ENCODE measurements at places on chromosomes 12 and 14.

GRCh38 chr12:79555028-79555925, 135.5 kb downstream of the PAWR start:
- DNase-seq: peak; percentile 27

DNA sequence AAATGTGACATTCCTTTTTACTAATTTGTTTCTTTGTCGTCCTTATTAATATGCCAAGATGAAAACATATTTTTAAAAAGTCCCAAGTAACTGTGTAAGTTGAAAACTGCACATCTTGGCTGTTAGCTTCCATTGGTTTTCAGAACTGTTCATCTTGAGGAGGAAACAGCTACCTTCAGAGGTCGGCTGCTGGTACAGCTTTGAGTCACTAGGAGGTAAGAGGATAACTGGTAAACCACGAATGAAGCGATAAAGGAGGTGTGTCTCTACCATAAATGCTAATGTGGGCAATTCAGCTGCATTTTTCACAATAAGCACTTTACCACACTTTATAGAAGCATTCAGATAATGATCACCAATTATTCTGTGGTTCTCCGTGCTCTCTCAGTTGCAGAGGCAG, 137.5 kb upstream of the KRAS start:
- DNase-seq: no peak

DNA sequence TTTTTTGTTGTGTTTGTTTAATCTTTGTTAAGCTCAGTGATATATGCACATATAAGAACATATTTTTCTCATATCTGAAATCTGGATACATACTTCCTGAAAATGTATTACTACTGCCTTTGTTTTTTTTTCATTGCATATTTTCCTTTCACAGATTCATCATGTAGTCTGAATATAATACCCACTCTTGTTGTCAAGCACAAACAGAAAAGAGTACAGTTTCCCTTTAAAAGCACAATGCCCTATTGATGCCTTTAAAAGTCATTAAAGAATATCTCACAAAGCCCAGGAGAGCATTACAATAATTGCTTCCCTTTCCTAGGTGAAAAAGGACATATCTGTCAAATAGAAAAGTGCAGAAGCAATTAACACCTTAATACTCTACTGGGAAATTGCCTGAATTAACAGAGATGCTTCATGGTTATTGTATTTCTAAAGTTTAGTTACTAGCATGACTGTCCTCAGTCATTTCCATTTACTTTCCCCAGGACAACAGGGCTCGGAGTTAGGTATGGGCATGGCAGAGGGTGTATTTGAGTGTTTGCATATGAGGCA, 107.4 kb downstream of the GRIP1 start:
- no peak for DNase-seq

GRCh38 chr12:108823804-108824203, 33.6 kb downstream of the SSH1 start:
- DNase-seq: no peak

DNA sequence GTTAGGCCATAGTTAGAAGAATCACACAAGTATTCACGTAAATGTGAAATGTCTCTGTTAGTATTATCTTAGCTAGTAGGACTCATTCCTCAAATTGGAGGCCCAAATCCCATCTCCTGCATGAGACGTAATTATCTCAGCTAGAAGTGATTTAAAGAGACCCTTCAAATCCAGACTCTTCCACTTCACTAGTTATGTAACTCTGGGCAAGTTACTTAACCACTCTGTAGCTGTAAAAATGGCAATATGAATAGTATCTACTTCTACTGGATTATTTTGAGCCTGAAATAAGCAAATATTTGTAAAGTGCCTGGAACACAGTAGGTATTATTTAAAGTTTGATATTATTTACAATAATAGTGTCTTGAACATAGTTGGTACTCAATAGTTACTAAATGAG, 28.4 kb upstream of the CDKL1 start:
- DNase-seq: no peak

DNA sequence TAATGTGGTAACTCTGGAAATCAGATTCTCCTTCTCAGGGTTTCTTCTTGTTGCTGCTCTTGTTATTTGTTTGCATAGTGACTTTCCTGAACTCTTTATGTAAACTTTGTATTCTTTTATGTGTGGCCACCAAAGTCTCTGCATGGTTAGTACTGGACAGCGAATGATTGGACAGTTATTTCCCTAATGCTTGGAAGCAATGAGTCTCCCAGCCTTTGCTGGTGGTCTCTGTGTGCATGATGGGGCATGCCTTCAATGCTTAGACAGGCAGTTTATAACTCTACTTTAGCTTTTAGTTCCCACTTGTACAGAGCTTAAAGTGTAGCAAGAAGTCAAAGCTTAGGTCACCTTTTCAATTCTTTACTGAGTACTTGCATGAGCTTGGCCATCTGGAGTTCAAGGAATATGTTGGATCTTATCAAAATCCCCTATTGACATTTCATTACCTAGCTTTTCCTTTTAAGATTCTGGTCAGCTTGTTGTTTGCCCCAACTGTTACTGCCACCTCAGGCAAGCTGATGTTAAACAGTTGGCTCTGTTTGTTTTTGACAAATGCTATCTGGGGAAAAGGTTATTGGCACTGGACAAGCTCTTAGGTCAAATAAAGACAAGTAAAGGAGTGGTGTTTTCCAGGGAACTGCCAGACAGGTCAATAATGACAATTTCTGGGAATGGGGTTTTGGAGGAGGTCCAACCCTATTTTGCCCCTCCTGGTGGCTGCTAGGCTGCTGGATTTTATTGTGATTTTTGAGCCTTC, 12.3 kb downstream of the CCDC91 start:
- DNase-seq: no peak

- DNase-seq: no peak
Observed at GRCh38 chr12:86711731-86712130, 455.5 kb upstream of the MGAT4C start.

DNA sequence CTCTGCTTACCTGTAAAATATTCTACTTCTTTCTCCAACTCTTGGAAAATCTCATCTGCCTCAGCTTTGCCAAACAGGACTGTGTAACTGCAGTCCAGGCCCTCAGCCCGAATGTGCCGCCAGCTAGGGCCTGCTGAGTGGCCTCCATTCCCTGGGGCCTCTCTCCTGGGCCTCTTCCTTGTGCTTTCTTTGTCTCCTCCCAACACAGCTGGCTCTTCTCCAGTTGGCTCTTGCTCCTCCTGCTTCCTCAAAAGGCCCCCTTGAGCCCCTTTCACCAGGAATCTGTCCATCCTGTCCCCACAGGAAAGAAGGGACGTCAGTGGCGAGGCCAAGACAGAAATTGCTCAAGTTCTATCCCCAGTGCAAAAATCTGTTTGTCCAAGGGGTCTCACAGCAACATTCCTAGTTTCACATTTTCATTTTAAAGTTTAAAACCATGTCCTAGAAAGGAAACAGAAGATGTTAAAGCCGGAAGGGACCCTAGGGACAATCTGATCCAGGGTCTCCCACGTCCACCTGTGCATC, 713 bp downstream of the ALKBH2 start:
- DNase-seq: no peak

- DNase-seq: no peak
Observed at GRCh38 chr12:100474617-100475016, 951 bp downstream of the NR1H4 start.

DNA sequence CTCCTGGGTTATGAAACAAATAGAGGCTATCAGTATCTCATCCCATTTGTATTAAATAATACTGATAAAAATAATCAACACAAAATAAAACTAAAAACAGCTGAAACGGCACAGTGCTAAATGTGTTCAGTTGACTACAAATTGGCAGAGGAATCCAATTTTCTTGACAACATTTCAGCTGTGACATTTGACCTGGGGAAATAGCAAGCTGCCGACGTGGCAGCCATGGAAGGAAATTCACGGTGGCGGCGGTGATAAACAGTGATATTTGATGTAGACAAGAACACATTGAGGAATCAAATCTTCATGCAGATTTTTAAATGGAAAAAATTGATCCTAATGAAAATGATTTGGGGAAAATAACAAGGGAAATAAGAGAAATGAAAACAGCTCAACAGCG, 159.1 kb upstream of the RTL1 start:
- no peak for DNase-seq

DNA sequence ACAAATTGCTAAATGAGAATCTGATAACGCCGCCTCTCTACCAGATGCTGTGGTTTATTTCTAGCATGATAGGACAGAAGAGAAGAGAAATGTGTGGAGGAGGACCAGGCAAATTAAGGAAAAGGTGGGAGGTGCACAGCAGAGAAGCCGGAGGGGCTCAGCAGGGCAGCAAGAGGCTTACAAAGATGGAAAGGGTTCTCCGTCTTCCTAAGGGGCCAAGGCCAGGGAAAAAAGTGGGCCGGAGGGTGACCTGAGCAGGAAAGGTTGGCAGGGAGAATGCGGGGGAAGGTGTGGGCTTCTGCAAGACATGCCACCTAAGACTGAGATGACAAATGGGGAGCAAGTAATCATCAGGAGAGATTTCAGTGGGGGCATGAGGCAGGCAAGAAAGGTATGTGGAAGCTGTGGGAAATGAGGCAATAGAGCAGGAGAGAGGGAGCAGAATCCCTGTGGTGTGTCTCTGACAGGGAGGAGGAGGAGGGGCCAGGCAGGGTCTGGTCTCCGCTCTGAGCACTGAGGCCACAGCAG, 18.7 kb downstream of the MANSC1 start:
- no peak for DNase-seq

- no peak for DNase-seq
Observed at GRCh38 chr12:69935651-69936100, 110.6 kb downstream of the MYRFL start.

DNA sequence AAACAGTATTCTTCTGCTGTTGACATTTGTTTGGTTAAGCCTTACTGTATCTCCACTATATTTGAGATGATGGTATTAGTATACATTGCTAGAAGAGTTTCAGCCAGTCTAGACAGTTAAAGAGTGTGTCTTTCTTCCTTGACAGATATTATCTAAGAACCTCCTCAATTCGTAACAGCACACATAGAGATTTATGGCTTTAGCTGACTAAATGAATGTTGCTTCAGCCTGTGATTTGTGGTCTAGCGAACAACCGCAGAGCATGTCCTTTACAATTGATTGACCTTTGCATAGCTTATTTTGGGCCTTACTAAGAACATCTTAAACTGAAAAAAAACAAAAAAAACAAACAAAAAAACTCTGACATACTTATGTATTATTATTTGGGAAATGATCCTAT, 122.2 kb downstream of the DAAM1 start:
- no peak for DNase-seq

- DNase-seq: peak; percentile 46
Observed at GRCh38 chr12:47397664-47398281, 308.1 kb downstream of the RPAP3 start.

- no peak for DNase-seq
Observed at GRCh38 chr14:57933349-57933748, 67.5 kb upstream of the SLC35F4 start.

- no peak for DNase-seq
Observed at GRCh38 chr14:54197369-54197768, 199.4 kb upstream of the CDKN3 start.

DNA sequence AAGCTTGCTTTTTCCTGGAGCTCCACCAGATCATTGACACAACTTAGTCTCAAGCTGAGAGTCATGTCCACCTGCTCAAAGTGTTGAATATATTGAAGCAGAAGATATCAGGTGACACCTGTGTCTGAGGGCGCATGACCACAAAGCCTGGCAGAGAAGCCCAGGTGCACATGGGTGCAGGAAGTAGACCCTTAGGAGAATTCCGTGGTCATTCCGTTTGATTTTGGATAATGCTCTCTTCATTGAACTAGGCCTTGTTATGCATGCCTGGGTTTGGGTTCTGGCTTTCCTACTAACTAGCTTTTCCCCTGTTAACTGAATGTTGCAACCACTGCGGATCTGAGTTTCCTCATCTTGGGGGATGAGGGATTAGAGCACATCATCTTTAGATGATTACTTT, 7.1 kb downstream of the ARHGDIB start:
- no peak for DNase-seq

DNA sequence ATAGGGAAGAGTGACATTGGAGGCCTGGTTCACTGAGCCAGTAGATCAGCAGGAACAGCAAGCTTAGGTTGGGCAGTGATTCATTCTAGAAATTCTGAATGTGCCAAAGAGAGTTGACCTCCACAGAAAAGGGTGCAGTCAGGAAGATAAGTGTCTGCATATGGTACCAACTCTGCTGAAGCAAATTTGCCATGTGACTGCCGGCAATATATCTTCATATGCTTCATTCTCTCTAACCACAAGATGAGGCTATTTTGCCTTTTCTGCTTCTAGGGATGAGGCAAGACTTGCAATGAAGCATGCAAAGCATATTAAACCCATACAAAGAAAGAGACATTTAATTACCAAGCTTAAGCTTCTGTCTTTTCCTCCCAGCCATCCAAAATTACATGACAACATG, 13.6 kb downstream of the CCDC198 start:
- no peak for DNase-seq

- peak; percentile 0 for DNase-seq
Observed at GRCh38 chr14:94310248-94310647, 12.9 kb downstream of the SERPINA6 start.

GRCh38 chr12:87802721-87803011, 226.5 kb downstream of the C12orf50 start:
- no peak for DNase-seq

DNA sequence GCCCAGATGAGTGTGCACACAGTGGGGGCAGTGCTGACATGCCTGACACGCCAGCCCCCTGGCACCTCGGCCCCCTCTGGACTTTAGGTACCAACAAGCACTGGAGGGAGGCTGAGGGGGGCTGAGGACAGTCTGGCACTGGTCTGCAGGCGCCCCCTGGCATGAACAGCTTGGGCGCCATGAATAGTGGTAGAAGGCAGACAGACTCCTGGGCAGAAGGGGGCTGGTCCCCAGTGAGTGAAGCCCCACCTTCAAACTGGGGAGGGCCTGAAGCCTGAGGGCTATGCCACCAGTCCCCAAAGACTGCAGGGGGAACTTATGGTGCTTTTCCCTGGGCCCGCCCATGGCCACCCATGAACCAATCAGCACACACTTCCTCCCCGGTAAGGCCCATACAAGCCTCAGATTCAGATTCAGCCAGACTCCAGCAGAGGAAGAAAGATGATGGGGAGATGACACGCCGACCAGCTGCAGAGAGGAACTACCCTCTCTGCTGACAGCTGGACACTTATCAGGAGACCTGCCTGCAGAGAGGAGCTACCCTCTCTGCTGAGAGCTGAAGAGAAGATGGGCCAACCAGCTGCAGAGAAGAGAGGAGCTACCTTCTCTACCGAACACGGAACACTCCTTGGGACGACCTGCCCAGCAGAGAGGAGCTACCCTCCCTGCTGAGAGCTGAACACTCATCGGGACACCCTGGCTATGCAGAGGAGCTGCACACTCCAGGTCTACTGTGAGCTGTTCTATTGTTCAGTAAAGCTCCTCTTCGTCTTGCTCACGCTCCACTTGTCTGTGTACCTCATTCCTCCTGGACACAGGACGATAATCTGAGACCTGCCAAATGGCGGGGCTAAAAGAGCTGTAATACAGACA, 324.5 kb downstream of the PCNX1 start:
- DNase-seq: no peak

GRCh38 chr14:105069871-105070759, 4.9 kb upstream of the GPR132 start:
- DNase-seq: peak; percentile 64
